Naive thymus-derived CD8-positive, alpha-beta T cell (primary cell): ENCODE measurements at places on chromosomes 7 and 10.

- no peak for DNase-seq
Measured at GRCh38 chr7:156039971-156040677, 227.9 kb upstream of the SHH start.

DNA sequence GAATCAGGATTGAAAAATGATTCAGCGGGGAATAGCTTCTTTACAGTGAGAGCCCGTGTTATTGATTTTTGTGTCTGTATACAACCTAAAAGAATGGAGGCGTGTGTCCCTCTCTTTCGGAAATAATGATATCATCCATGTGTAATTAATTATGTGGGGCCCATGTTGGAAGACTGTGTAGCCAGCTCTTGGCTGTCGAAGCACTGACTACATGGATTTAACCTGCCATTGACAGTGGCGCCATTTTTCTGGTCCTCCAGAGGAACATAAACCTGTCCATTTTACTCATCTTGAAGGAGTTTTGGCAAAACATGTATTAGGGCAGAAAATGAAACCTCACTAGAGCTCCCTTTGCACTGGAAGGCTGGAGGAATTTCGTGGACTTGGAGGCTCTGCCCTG, 119.6 kb downstream of the ITIH5 start:
- no peak for DNase-seq

GRCh38 chr10:91162495-91163268, 57.8 kb upstream of the PCGF5 start:
- peak; percentile 83 for DNase-seq

DNA sequence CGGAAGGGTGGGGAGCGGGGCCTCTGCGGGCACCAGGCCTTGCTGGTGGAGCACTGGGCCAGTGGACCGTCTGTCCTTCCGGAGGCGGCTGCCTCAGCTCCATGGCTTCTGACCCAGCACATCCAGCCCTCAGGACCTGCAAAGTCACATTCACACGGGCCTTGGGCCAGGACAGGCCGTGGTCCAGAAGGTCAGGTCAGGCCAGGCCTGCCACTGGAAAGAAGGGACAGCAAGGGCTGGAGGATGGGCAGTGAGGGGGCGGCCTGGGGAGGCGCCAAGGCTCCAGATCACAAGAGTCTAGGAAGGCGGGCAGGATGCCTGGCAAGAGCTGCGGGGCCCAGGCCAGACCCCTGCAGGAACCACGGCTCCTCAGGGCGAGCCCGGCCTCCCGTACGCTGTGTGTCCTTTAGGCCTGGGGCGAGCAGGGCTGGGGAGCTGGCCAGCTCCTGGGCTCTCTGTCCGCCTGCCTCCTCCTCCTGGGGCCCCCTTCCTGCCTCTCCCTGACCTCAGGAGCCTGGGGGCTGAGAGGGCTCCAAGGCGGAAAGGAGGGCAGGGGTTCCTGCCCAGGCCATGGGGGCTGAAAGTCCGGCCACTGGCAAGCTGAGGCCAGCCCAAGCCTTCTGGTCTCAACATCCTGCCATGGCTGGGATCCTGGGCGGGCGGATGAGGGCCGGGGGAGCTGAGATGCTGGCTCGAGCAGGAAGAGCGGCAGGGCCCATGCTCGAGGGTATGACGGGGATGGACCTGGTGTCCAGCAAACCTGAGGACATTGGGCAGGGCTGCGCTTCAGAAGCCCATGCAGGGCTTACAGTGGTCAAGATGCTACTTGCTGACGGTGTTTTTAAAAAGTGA, 225.8 kb downstream of the ELFN1 start:
- no peak for DNase-seq

GRCh38 chr7:108634036-108634435, 64.4 kb downstream of the DNAJB9 start:
- no peak for DNase-seq

DNA sequence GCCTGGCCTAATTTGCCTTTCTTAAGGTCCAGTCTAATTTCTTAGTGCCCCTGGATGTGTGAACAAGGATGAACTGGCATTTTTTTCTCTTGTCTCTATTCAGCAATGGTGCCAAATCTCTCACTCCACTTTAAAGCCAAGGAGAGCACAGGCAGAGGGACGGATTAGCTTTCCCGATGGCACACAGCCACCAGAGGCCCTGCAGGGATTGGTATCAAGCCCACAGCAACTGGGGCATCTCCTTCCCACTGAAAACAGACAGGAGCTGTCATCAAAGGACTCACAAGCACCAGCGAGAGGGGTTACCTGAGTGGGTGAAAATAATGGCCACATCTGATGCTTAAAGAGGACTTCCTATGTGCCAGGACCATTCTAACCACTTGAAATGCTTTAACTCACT, 83.1 kb downstream of the ITIH5 start:
- no peak for DNase-seq

- DNase-seq = no peak
Measured at GRCh38 chr10:77842652-77843212, 83.8 kb downstream of the DLG5 start.

DNA sequence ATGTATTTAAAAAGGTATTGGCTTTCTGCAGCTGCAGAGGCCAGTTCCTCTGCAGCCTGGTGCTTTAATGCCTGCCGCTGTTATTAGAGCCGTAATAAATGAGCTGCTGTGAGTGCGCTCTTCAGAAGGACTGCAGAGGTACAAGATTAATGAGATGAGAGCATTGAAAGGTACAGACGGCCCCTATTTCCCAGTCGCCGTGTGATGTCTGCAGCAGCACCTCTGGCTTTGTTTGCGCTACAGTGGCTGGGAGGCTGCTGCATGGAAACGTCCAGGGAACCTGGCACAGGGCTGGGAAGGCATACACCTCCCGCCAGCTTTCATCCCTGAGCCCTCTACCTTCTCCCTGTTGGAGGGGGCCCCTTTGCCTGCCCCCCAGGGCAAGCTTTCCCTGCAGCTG, 383.8 kb upstream of the ZMIZ1 start:
- no peak for DNase-seq

GRCh38 chr7:27640884-27641574, 21.7 kb downstream of the HIBADH start:
- DNase-seq = no peak

- no peak for DNase-seq
Measured at GRCh38 chr7:36202398-36202797, 49.3 kb downstream of the EEPD1 start.

- DNase-seq = no peak
Measured at GRCh38 chr7:101109368-101109767, 17.5 kb upstream of the SERPINE1 start.

DNA sequence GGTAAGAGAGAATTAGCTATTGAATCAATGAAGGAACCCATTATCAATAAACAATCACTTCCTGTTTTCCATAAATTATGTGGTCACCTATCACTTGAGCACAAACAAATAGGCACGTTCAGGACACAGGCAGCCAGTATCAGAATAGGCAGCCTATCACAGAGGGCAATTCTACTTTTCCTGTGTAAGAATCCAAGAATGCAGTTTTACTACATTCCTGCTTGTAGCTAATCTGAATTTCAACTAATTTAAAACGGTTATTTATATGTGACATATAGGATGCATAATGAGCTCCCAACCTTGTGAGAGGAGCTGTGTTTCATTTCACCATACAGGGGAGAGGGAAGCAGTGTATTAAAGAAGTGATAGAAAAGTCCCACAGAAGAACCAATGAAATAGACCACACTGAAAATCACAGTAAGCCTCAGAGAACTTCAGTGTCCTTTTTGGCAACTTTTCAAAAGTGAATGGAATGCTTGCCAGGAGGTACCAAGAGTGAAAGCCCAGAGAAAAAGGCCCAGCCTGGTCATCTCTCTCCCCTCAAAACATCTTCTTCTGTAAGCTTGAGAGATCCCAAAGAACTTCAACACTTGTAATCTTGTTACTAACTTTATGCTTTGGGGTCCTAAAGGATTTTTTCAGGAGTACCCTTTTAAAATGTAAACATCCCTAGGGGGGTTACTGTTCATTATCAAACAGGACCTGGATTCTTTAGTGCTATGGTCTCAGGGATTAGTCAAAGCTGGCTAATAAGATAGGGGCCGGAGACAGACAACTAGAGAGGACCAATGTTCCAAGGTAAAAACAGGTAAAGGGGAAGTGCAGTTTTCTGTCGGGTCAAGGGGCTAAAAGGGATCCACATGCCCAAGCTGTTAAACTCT, 1.3 kb downstream of the IMMP2L start:
- DNase-seq = no peak

- no peak for DNase-seq
Measured at GRCh38 chr7:47488201-47488968, 93.5 kb downstream of the TNS3 start.

DNA sequence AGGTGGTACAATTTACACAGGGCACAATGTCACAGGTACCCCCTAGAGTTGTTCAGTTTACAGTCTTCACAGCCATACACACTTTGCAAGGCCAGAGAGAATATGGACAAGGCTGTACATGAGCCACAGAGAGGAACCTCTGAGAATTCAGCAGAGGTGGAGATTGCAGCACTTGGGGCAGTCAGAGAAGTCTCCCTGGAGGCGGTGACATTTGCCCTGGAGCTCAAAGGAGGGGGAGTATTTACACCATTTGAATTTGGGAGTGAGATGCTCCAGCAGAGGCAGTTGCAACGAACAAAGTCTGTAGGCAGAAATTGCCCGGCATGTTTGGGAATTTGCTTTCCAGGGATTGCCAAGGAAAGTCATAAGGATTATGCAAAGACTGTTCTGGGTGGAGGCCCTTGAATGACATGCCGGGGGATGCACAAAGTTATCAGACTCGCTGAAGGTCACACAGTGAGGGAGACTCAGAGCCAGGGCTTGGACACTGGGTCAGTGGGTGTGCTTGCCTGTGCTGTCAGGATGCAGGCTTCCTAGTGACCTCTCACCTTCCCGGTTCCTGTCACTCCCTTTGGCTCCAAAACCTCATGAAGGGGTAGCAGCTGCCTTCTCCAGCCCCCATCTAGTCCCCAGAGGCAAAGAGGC, 160.7 kb upstream of the PCBD1 start:
- DNase-seq = no peak

DNA sequence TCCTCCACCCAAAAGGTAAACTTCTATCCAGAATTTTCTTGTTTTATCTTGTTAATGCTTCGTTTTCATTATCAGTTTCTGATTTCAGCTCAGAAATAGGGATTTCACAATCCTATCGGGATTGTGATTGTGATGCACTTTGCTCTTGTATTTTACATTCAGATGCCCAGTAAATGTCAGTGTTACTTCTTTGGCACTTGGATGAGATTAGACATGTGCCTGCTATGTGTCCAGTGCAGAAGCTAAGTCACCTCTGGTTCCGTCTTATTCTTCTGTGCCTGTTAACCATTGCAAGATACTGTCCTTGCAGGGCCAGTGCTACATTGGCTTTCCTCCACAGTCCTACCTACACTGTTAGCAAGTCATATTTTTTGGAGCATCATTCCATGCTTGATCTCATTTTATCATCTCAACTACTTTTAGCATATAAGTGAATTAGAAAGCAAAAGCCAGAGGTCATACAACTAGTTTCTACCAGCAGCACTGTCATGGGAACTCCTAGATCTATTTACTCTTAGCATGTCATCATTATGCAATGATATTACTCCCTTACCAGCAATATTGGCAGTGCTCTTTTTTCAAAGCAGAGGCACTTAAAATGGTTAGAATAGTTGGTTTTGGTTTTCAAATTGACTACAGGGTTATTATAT, 26.7 kb downstream of the ZNF277 start:
- no peak for DNase-seq

- no peak for DNase-seq
Measured at GRCh38 chr10:14328881-14329672, 1.6 kb downstream of the FRMD4A start.

DNA sequence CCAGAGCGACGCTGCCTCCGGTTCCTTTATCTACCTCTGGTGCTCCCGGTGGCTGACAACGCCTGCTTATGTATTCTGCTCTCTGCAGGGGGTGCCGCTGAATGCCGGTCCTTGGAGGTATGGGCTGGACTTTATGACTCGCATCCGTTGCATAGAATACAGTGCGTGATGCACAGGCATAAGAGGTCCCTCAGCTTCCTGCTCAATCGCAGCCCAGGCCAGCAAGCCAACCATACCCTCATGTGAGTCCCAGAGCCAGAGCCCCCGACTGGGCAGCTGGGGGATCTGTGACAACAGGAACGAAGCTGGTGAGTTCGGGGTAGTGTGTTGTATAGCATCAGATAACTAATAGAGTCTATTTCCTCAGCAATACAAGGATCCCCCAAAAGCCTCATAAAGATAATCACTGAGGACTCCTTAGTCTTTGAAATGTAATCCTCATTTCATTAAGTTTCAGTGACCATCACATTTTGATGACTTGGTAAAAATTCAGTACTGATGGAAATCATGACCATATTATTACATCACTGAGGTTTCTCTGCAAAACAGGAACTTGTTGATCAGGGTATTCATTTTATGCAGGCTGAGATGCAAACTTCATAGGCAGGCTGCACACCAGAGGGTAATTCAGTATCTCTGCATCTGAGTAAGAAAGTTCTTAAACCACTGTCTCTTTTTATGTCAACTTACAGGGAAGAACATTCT, 607.8 kb downstream of the PTPRN2 start:
- DNase-seq = no peak

DNA sequence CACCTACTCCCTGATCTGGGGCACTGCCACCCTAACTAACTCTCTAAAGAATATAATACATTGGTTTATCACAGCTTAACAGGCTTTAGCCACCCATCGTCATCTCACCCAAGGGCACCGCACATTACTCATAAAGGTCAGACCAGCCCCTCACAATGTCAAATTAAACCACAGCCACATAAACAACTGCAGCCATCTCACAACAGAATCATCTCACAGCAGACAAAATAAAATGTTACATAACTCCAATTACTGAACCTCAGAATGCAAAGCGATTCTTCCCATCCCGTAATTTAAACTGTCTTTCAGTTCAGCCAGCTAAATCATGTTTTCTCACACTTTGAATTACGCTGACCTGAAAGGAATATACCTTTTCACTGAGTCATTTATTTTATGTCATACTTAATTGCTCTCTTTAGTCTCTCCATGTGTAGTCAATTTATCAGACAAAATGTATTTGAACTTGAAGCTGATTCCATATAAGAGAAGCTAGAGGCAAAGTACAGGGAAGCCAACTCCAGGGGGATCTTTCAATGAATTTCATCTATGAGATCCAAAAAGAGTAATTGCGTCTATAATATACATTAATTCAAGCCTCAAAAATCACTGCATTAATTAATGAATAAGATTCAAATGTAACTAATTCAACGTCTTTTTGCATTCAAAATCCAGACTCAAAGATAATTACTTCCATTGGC, 96.9 kb upstream of the NEBL start:
- DNase-seq = no peak

GRCh38 chr10:77172086-77172485, 465.5 kb downstream of the KCNMA1 start:
- DNase-seq = no peak

DNA sequence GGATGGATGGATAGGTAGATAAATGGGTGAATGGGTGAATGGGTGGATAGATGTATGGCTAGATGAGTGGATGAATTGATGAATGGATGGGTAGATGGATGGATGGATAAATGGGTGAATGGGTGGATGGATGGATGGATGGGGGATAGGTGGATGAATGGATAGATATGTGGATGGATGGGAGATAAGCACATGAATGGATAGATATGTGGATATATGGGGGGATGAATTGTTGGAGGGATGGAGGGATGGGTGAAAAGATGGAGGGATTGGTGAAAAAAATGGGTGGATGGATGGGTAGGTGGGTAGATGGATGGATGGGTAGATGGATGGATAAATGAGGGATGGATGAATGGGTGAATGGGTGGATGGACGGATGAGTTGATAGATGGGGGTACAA, 196.4 kb downstream of the FRMD4A start:
- DNase-seq = no peak
